Thoracic aorta endothelial cell (primary cell): ENCODE measurements at places on chromosomes 6 and 20. TPM values are rescaled to one million over a fixed set of nuclear protein-coding genes. Genes with fewer than 3 reads are reported as not detected.

Gene PRDM13
- total RNA-seq, result not detected in 2 replicates

Gene DCBLD1
- 27.5 and 45.9 TPM in 2 replicates for total RNA-seq

Gene TCF21
- total RNA-seq, result not detected in 2 replicates

Gene TOP1
- total RNA-seq, result 52.9 and 55.9 TPM in 2 replicates

Gene SLC52A3
- 0.07 TPM in 1 of 2 replicates, not detected in the other for total RNA-seq

Gene DST
- total RNA-seq, result 378 and 439 TPM in 2 replicates

Gene ADGRF4
- under 0.01 TPM in 1 of 2 replicates, not detected in the other for total RNA-seq

Gene GLP1R
- not detected in 2 replicates for total RNA-seq

Gene TRIM39
- 8.9 and 11.4 TPM in 2 replicates for total RNA-seq

Gene RALGAPA2
- total RNA-seq, result 41.4 and 82.7 TPM in 2 replicates

Gene SLC4A11
- total RNA-seq, result 3.6 and 3.9 TPM in 2 replicates
